ENCODE measurements at places on chromosomes 4 and X.

DNA sequence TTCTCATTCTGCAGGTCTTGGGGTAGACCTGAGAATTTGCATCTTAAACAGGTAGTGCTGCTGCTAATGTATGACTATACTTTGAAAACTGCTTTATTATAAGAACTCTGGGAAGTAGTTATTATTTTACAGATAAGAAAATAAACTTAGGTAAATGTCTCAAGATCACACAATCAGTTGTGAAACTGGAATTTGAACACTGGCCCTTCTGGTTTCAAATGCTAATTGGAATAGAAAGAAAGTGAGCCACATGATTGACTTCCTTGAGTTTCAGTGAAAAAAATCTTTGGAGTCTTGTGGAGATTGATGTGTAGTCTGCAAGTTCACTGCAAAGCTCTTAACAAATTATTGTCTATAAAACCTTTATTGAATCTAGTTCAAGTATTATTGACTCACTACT is 44.5 kb downstream of the FTHL17 start:
- no peak for DNase-seq

DNA sequence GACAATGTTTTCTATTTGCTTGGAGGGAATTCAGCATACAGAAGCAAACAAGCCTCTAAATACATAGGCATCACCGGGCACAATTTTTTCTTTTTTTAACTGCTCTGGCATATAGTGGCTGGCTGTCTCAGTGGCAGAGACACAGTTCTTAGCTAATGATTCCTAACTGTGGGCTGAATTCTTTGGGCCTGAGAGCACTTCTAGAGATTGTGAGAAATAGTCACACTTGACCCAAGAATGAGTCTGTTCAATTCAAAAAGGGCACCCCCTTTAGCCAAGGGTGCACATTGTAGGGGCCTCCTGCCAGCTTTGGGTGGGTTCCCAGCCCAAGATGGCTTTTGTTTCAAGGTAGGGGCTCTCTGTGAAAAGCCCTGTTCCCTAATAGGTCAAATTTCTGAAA is 345.7 kb downstream of the ARHGAP10 start:
- no peak for DNase-seq

- no peak for DNase-seq
Observed at GRCh38 chr4:121026034-121026433, 46.3 kb downstream of the NDNF start.

- DNase-seq, result no peak
Observed at GRCh38 chr4:79198951-79199587, 126.8 kb downstream of the NAA11 start.

- no peak for DNase-seq
Observed at GRCh38 chr4:85823295-85823694, 348.3 kb downstream of the ARHGAP24 start.

- no peak for DNase-seq
Observed at GRCh38 chr4:25861280-25861950, 1.4 kb downstream of the SEL1L3 start.

- no peak for DNase-seq
Observed at GRCh38 chr4:14874990-14875389, 127.3 kb upstream of the CPEB2 start.

GRCh38 chr4:156201050-156201449 is 247.4 kb upstream of the CTSO start:
- DNase-seq, result no peak

DNA sequence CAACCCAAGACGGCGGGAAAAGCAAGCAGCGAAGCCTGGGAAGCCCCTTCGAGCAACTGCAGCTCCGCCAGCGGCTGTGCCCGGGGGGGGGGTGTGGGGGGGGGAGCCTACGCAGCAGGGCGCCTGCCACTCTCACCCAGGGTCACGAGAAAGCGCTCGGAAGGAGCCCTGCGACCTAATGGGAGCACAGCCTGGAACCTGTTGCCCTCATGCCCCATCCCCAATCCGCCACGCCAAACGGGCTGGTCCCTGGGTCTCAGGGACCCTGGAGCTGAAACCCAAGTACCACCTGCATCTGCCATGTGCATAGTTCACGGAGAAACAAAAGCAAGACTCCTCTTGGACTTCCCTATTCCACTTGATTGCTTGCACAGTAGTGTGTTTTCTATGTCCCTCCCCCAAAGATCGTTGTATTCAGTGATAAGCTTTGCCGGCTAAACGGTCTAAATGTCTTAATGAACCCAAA is 359 bp upstream of the GAB3 start:
- DNase-seq, result no peak

- no peak for DNase-seq
Observed at GRCh38 chr4:63226229-63226628, 1183.0 kb downstream of the TECRL start.

- DNase-seq, result no peak
Observed at GRCh38 chrX:20320461-20321159, 53.9 kb upstream of the RPS6KA3 start.

DNA sequence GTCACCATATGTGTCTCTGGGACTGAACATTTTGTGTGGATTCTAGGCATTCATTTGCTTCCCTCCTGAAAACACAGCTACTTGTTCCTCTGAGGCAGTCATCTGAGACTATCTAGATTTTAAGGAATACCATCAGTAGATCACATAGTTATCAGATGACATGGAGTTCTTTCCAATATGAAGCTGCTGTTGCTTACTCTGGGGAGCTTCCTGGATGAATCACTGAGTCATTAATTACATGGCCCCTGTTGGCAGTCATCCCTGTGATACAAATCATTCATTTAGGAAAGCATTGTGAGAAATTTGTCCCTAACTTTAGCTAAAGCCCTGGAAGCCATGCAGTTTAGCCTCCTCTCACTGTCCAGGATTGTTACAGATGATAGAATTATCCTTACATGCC is 98.2 kb upstream of the ARSJ start:
- peak; percentile 51 for DNase-seq

GRCh38 chr4:5921981-5922380 is 29.1 kb upstream of the CRMP1 start:
- no peak for DNase-seq

DNA sequence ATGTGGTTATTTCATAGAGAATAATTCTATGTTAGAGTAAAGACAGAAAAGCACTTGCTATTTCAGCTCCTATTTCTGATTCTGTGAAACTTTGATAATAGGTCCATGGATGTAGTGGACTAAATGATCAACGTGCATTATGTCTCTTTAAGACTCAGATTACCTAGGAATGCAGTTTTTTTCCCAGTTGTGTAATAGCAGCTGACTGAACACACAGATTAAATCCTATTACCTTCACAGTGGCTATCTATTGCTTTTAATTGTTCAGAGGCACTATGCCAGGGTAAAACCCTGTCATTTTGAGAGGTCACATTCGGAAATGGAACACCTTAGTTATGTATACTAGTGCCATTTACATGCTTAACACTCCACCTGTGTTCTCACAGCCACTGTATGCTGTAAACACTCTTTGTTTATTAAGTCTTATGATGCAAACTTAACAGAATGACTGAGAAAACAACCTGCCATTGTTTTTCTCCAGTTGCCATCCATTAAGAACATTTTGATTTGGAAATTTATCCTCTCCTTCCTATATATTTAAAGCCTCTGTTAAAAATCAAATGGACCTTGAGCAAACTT is 70.5 kb downstream of the HPGD start:
- no peak for DNase-seq

DNA sequence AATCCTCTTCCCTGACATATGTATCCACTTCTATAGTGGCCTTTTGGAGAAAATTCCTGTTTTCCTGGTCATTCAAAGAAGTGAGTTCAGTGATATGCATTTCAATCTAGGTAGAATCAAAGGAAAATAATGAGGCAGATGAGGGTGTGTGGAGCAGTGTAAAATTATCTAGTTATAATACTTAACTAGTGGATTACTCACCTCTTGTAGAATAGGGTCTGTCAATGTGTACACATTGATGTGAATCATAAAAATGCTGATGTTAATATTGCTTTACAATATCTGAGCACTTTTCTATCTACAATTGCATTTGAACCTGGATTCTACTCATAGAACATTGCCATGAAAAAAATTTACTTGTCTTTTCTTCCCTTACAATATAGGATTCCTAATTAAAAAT is 293.5 kb downstream of the GBA3 start:
- DNase-seq, result no peak

GRCh38 chr4:115596265-115597001 is 483.0 kb upstream of the NDST4 start:
- DNase-seq, result no peak

Measured in glomerular endothelial cell (primary cell).